Activated naive CD8-positive, alpha-beta T cell treated with anti-CD3 and anti-CD28 coated beads, Interleukin-2, amount 10 ng/mL, durations not matched to agents 7 days and 5 days (primary cell): ENCODE measurements at places on chromosomes 13 and 19. TPM values are rescaled to one million over a fixed set of nuclear protein-coding genes. Genes with fewer than 3 reads are reported as not detected.

GRCh38 chr13:106349080-106349931 is 186.2 kb downstream of the EFNB2 start:
- no peak for DNase-seq

DNA sequence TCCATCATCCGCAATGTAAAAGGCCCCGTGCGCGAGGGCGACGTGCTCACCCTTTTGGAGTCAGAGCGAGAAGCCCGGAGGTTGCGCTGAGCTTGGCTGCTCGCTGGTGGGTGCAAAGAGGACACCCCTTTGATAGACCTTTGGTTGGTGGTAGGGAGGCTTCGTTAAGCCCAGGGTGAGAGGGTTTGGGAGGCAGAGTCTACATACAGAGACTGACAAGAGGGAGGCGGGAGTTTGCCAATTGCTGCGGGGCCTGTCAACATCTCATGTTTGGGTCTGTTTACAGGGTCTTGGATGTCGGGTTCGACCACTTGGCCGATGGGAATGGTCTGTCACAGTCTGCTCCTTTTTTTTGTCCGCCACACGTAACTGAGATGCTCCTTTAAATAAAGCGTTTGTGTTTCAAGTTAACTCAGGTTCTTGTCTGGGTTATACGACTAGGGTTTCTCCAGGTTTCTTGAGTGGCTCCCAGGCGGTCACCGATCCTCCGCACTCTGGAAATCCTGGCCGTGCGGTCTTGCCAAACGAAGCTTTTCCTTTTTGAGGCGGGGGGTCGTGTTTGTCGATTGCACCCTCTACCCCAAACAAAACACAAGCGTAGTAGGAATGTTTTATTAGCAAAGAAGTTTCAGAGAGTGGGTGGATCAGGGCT is 816 bp downstream of the RPS28 start:
- no peak for DNase-seq

Gene NLRP11
- not detected for total RNA-seq

- DNase-seq, result no peak
Observed at GRCh38 chr19:34120141-34120540, 52.2 kb upstream of the LSM14A start.

- DNase-seq, result no peak
Observed at GRCh38 chr13:40961214-40961613, 57.9 kb downstream of the ELF1 start.

Gene FSD1
- total RNA-seq, result 21.8 TPM

DNA sequence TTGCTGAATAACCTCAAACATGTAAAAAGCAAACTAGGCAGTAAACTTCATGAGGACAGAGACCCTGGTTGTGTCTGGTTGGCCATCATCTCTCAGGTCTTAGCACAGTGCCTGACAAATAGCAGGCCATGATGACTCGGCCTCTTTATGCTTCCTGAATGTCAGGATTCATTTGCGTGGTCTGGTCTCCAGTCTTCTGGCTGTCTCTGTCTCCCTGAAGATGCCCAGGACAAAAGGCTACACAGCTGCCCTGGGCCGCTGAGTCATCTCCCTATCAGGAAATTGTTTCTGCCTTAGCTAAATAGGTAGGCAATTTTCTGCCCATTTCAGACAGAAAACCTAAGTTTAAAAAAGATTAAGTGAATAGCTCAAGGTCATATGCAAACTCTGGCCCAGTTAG is 84.1 kb upstream of the FNDC3A start:
- no peak for DNase-seq
